ENCODE measurements at places on chromosomes 6 and 20.
A peak's percentile ranks its signal among the peaks of the same experiment; 100 is the strongest.

- DNase-seq: no peak
These were observed 35.1 kb downstream of the MGME1 start for GRCh38 chr20:18003897-18004296.

DNA sequence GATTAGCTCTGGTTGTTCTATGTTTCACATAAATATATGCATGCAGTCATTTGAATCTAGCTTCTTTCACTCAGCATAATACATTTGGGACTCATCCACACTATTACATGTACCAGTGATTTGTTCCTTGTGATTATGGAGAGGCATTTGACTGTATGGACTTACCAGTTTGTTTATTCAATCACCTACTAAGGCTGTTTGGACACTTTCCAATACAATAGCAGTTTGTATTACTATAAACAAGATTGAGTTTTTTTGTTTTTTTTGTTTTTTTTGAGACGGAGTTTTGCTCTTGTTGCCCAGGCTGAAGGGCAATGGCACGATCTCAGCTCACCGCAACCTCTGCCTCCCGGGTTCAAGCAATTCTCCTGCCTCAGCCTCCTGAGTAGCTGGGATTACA lies 109.8 kb upstream of the DST start:
- no peak for DNase-seq

- no peak for DNase-seq
These were observed 19.4 kb downstream of the SDHAF4 start for GRCh38 chr6:70586114-70586513.

- no peak for DNase-seq
These were observed 24.4 kb downstream of the GNAS-AS1 start for GRCh38 chr20:58826271-58826670.

- DNase-seq: no peak
These were observed 6.0 kb downstream of the LAMA5 start for GRCh38 chr20:62360854-62361798.

DNA sequence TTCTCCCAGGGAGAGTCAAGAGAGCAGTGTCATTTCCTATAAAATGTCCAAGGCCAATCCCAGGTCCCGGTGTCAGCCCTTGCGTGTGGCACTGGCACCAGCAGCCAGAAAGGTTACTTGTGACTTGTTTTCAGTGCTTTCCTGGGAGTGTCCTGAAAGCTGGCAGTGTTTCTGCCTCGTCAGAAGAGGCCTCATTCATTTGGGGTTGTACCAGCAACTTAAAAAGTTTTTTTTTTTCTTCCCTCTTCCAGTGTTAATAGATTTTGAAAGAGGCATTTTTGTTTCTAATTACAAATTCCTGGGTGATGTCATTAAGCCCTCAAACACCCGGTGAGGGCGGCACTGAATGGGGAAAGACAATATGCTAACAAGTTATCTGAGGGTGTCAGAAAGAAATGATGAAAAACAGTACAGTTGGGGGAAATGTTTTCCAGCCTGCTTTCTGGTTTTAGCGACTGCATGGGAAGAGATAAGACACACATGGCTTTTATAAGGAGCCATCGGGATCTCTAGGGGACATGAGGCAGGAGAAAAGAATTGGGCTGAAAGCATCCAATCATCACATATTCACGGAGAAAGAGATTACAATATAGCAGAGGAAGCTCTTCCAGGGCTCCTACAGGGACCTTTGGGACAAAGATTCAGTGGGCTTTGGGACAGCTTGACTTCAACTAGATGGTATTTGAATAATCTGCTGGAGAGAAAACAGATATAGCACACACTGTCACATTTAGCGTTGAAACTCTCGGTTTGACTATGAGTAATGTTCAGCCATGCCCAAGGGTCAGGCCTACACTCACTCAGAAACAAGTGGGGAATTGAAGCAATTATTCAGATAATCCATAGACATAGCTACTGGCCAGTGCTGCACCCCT lies 153.0 kb downstream of the BCAS1 start:
- DNase-seq: no peak

- no peak for DNase-seq
These were observed 292.9 kb downstream of the PHACTR1 start for GRCh38 chr6:13009461-13009860.

GRCh38 chr20:16209951-16210361 lies 363.3 kb downstream of the KIF16B start:
- DNase-seq: no peak

DNA sequence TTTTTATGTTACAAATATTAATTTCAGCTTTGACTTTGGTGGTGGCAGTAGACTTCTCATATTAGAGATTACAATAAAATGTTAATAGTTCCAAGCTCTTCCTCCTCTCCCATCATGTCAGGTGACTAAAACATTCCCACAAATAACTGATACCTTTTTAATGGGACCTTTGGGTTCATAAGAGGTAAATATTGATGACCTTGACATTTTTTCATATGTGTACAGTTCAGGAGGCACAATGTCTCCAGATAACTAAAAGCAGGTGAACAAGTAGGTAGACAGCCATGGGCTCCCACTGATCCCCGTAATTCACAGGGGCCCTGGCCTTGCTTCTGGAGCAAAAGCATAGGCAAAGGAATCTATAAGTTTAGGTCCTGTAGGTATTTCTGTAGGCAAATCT lies 317.7 kb downstream of the SOX4 start:
- no peak for DNase-seq

DNA sequence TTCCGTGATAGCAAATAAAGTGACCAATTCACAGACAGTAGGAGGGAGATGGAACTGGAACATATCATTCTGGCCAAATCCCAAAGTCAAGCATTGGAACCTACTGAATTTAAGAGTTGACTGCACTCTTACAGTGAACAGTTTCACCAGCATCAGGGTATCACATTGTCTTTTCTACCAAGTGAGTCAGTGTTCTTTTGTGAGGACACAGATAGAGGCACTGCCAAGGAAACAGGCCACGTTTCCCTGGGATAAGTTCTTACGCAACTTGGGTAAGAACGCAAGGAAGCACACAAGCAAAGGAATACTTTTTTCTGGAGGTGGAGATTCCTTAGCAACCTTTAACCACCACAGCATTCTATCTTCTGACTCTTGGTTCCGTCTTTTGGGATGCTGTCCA lies 28.6 kb upstream of the ENPP5 start:
- no peak for DNase-seq

- DNase-seq: no peak
These were observed 143.7 kb downstream of the TENT5A start for GRCh38 chr6:81608776-81609175.

DNA sequence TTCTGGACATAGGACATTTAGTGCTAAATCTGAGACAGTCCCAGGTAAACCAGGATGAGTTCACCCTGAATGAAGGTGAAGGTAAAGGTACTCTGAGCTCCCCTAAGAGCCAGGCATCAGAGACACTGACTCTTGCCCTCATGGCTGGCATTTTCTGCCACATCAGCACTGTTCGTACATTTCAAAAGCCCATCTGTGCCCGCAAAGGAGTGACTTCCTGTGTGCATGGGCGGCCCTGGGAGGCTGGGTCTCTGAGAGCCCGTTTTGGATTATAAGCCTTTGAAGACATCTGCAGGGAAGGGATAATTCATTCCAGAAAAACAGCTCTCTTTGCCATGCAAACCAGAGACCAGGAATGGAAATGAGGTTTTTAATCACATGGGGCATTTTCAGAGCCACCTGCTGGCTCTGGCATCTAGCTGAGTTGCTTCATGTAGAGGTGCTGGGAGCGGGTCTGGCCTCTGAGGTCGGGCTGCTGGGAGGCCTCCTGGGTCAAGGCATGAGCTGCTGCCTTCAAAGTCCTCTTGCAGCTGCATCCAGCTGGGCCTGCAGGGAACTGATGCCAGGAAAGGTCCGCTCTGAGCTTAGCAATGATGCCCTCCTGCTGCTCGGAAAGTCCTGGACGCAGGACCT lies 348.3 kb downstream of the DHX35 start:
- no peak for DNase-seq

DNA sequence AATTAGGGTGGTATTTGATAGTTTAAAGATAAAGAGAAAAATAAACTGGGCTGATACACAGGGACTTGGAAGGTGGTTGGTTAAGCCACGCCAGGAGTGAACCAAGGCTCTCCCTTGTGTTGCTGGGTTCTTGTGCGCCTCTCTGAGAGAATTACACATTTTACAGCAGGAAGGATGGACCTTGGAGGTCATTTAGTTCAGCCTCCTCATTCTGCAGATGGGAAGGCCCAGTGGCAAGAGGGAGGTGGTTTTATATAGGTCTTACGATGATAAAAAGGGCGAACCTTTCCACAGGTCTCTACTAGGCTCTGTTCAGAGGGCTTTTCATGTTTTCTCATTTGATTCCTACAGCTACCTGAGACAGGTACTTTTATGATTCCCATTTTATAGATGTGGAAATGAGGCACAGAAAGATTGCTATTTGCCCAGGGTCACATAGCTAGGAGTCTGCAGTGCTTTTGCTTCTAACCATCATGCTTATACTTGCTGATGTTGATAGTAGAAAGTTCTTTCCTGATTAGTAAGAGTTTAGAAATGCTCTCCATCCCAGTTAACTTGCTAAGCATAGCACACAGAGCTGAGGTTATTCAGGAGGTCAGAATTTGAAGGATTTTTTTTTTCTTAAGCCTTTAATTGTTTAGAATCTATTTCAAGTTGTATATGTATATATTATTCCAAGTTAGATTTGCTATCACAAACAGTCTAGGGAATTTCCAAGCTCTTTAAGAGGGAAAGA lies 12.8 kb downstream of the HIVEP1 start:
- DNase-seq: no peak

DNA sequence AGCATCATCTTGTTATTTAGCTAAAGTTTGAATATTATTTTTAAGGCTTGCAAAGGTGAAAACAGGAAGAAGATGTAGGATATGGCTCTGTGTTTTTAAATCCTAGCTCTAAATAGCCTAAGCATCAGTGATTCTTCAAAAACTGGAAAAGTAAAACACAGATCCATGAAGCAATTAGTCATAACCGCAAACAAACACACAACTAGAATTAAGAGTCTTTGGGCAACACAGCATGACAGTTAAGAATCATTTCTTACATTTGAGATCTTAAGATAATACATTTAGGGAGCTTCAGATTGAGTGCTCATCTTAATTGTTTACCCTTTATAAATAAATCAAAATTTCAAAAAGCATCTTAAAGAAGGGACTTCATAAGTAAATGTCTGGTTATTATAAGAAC lies 115.8 kb upstream of the MAP7 start:
- DNase-seq: no peak

DNA sequence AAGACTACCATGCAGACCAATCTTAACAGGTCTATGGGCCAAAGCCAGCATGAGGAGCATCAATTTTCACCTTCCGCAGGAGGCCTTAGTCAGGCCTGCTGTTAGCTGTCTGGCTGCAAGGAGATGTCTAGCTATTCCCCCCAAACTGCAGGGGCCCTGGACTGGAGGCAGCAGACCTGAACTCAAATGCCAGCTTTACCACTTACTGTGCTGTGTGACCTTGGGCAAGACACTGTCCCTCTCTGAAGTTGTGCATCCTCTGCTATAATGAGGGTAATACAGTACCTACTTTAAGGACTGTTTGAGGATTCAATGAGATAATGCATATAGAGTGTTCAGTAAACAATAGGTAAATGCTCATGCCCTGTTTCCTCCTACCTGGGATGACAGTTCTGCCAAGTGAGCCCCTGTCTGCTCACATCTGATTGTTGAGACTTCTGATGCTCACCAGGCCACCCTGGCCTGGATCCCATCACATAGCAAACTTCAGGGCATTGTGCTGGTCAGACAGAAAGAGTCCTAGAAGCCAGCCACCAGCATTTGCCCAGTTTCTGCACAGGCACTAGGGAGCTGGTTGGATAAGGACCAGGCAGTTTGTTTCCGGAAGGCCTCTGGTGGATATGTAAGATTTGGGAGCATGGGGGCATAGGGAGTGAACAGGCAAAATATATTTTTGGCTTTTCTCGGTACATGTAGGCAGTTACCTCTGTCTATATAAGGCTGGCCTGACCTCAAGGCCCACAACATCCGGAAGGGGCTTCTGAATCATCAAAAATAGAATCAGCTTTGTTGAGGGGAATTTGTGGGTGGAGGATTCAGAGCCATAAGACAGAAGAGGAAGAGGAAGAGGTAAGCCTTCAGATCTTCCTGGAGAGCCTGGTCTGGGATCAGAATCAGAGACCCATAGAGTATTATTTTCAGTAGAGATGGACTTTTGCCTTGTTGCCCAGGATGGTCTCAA lies 2.3 kb upstream of the OCSTAMP start:
- peak; percentile 10 for DNase-seq

DNA sequence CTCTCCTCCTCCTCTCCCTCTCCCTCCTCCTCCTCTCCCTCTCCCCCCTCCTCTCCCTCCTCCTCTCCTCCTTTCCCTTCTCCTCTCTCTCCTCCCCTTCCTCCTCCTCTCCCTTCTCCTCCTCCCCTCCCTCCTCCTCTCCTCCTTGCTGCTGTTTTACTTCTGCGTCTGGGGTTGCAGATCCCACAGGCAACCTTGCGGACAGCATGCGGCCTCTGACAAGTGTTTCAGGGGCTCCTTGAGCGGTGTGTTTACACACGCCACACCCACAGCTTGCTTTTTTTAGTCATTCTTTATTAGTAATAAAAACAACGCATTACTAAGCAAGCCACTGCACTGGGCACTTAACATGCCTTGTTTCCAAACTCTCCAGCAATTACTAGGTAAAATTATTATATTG lies 81.9 kb downstream of the TFAP2C start:
- DNase-seq: no peak

GRCh38 chr20:45649312-45649863 lies 18.3 kb upstream of the WFDC9 start:
- DNase-seq: no peak

DNA sequence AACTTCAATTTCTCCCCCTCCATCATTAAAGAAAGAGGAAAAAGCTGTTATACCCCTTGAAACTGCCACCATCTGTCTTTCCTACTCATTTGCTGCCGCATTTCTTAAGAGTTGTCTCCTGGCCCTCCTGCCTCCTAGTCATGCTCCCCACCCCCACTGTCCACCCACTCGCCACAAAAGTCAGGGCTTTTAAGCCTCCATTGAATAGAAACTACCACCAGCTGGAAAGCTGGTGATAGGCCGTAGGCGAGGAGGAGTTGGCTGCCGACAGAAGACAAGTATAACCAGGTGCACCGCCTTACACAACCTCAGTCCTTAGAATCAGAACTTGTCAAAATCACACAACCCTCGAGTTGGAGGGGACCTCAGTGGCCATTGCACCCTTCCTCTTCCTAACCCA lies 67.6 kb downstream of the B3GAT2 start:
- no peak for DNase-seq

GRCh38 chr6:165769401-165769800 lies 106.4 kb upstream of the PDE10A start:
- no peak for DNase-seq

GRCh38 chr20:13441388-13441787 lies 197.3 kb downstream of the TASP1 start:
- no peak for DNase-seq

DNA sequence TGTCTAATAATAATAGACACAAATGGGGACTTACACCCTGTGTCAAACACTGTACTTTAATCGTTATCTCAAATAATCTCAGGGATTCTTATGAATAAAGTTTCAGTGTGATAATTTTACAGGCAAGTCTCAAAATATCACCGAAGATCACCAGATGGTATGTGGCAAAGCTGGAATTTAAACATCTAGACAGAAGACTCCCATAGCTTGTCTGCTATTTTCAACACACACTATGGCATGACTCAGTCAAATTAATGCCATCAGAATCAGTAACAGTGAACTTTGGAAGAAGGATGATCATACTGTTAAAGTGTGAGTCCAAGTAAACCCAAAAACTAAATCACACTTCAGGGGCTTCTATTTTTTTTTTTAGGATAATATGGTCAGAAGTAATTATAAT lies 867.6 kb upstream of the FLRT3 start:
- DNase-seq: no peak

- no peak for DNase-seq
These were observed 66.8 kb upstream of the BTBD3 start for GRCh38 chr20:11850901-11851300.

- DNase-seq: no peak
These were observed 316.3 kb upstream of the CNR1 start for GRCh38 chr6:88482465-88482864.

All from stimulated activated CD8-positive, alpha-beta memory T cell treated with anti-CD3 and anti-CD28 coated beads, Interleukin-7, amount 100 ng/mL, for 1 hour (primary cell).